ENCODE measurements at places on chromosomes 12 and 14.

DNA sequence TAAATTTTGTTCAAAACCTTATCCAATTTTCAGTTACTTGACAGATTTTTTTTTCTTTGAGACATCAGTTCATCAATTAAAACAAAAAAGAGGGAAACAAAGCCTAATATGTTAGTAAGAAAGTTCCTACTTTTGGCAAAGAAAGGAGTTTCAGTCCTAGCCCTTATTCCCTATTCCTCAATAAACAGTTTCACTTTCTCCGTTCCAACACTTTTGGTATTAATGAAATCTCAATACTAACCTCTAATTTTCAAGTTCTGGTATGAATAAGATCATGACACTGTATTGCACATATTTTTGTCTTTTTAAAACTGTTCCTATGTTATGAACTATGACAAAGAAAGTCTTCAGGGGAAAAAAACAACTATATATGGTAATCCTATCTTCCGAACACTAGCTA lies 48.4 kb downstream of the RPS6KA5 start:
- no peak for DNase-seq

- DNase-seq: no peak
Measured at GRCh38 chr12:13093191-13093847, 10.1 kb downstream of the GSG1 start.

- DNase-seq: no peak
Measured at GRCh38 chr12:1328391-1328790, 266.0 kb downstream of the FBXL14 start.

GRCh38 chr12:47385653-47386052 lies 305.9 kb upstream of the AMIGO2 start:
- DNase-seq: no peak

GRCh38 chr14:89973234-89973823 lies 17.6 kb downstream of the TDP1 start:
- DNase-seq: no peak

GRCh38 chr12:105850103-105850968 lies 288.4 kb downstream of the NUAK1 start:
- DNase-seq: no peak

GRCh38 chr14:32620303-32620702 lies 291.2 kb downstream of the AKAP6 start:
- no peak for DNase-seq

DNA sequence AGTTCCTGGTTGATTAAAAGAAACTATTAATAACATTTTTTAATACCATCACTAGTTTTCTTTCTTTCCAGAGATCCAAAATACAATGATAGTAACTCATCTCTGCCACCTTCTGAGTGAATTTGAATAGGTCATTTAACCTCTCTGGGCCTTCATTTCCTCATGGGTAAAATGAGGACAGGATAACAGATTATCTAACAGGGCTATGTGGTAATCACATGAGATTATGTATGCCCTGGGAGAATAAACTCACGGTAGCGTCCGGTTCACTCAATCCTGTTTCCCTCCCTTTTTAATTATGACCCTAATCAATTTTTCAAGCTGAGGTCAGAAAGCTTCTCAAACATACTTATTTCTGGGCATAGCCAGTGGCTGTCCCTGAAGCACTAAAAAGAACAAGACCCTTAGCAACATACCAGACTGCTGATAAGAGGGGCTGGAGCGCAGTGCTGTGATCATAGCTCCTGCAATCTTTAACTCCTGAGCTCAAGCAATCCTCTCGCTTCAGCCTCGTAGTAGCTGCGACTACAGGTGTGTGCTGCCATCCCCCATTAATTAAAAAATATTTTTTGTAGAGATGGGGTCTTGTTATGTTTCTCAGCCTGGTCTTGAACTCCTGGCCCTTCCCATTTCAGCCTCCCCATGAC lies 24.2 kb downstream of the ATXN2 start:
- DNase-seq: no peak

GRCh38 chr12:67382241-67382871 lies 113.2 kb downstream of the CAND1 start:
- DNase-seq: no peak

DNA sequence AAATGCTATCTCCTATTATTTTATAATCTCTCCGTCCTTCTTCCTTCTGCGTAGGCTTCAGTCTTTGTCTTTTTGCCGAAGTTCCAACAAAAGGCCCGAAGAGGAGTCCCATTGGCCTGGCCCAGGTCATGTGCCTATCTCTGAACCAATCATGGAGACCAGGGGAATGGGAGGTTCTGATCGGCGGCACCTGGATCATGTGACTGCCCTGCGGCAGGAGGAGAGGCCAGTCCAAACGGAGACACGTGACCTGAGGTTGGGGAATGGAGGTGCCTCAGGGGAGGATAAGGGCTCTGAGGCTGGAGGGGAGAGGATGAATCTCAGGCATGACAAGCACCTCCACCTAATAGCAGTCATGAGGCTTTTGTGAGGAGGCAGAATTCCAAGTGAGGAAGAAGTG lies 86.0 kb downstream of the AACS start:
- DNase-seq: no peak

- DNase-seq: no peak
Measured at GRCh38 chr12:47767216-47767724, 5.8 kb upstream of the SLC48A1 start.

- DNase-seq: no peak
Measured at GRCh38 chr12:3075315-3075714, 1.9 kb upstream of the TSPAN9 start.

- no peak for DNase-seq
Measured at GRCh38 chr12:127145241-127145928, 1121.6 kb upstream of the TMEM132C start.

- no peak for DNase-seq
Measured at GRCh38 chr12:116241157-116241759, 36.2 kb downstream of the MED13L start.

DNA sequence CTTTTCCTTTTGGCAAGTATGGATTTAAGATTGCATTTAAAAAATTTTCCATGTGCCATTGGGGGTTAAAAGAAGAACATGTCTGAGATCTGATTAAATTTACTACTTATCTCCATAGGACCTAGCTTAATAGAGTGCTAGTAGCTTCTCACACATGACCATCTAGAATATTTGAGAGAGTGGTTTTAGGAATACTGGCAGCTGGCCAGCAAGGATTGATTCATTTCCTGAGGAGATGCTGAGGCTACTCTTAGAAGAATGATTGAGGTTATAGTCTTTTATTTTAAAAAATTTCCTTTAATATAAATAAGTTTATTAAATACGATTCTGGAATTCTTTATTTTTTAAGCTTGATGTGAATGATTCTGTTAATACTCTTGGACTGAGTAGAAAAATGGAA lies 56.2 kb downstream of the MIPOL1 start:
- DNase-seq: no peak

DNA sequence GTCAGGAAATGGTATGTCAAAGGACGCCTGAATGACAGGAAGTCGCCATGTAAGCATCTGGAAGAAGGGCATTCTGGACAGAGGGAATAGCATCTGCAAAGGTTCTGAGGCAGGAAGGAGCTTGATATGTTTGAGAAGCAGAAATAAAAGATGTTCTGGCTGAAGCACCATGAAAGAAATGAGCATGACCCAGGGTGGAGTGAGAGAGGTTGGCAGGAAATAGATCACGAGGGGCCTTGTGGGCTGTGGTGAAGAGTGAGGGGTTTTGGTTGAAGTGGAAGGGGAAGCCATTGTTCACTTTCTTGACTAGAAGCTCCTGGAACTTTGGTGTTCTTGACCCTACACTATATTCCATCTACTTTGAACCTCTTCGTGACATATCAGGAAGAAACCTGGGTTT lies 99.4 kb upstream of the PARP11 start:
- no peak for DNase-seq

- no peak for DNase-seq
Measured at GRCh38 chr12:51992246-51992645, 14.5 kb upstream of the TAMALIN start.

- no peak for DNase-seq
Measured at GRCh38 chr12:78210894-78211302, 380.2 kb downstream of the NAV3 start.

DNA sequence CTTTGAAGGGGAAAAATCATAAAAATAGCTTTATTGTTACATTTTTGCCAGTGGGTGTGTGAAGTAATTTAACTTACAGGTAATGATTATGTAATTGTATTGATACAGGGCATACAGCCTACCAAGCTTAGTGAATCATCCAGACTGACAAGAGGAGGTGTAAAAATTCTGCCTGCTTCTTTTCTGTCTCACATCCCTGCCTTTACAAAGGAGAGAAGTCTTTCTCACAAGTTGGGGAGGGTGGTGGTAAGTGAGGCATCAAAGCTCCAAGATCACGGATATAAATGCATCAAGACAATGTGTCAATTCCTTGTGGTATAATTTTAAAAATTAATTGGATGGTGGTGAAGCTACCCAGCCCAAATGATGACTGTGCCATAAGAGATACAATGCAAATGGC lies 39.0 kb upstream of the G2E3 start:
- no peak for DNase-seq

GRCh38 chr14:82447586-82447985 lies 913.9 kb upstream of the SEL1L start:
- DNase-seq: no peak

- DNase-seq: no peak
Measured at GRCh38 chr12:69073035-69073434, 140.1 kb upstream of the CPM start.

DNA sequence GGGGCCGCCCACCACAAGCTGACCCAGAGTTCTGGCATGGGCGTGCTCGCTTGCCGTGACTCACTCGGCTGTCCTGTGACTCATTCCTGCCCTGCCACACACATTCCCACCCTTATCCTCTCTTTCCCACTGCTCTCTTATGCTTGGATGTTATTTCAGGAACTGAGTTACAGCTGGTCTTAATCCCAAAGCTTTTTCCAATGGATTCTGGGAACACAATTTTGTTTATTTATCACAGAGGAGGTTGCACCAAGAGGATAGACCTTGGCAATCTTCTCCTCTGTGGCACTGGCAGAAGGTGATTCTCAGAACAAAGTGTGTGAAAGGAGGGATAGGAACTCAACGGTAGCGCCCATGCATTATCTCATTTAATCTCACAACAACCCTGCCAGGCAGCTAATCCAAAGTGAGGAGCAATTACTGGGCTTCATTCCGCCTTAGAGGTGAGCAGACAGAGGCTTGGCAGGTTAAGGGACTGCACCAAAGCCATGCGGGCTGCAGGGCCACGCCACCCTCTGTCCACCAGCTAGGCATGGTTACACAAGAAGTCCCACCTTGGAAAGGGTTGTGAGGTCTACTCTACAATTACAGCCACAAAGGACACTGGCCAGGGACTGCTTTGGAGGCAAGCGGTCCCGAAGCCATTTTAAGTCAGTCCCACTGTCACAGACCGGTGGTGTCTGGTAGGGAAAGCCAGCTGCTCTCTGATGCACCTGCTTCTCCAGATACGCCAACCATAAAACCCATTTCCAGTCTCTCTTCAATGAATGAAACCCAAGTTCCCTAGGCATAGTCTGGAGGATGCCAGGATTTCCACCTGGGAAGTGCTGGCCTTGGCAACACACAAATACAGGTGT lies 32.9 kb downstream of the SYNE3 start:
- DNase-seq: no peak

GRCh38 chr14:77498984-77499527 lies 440 bp upstream of the ISM2 start:
- DNase-seq: no peak

DNA sequence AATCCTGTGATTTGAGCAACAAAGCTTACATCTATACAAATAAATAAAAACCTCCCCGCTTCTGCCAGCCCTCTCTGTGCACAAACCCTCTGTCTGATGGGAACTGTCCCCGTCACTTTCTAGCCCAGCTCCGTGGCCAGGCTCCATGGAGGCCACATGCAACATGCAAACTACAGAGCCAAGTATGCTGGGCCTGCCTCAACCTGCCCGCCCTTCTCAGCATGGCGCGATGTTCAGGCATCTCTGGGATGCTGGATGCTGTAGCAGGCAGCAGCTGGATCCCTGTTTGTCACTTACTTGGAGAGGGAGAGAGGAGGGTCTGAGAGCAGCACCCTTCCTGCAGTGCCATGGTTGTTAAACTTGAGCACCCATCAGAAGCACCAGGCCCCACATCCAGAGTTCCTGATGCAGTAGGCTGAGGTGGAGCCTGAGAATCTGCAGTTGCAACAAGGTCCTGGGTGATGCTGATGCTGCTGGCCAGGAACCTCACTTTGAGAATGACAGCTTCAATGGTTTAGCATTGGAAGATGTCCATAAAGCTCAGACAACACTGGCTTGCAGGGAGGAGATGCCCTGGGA lies 32.4 kb downstream of the CLMN start:
- DNase-seq: no peak

DNA sequence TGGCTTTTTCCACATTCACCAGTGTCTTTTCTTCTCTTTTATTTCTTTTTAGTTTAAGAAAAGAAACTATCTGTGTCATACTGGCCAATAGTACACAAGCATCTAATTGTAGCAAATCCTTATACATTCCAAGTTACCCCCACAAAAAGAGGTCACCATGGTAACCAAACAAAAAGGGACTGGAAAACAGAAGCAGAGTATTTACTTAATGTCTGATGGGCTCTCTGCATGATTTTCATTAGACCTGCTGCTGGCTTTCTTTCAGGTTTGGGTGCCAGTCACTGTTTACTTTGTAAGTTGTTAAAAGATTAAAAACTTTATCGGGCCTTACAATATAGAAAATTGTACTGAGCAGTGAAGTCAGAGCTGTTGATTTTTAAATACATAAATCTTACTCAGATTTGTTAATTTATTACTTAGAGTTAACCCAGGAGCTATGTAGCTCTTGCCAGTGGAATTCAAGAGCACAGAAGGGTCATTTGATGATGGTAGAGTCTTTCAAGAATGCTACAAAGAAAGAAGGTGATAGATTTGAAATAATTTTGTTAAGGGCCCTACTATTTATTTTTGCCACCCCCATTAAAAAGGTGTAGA lies 123.9 kb downstream of the BRMS1L start:
- no peak for DNase-seq

DNA sequence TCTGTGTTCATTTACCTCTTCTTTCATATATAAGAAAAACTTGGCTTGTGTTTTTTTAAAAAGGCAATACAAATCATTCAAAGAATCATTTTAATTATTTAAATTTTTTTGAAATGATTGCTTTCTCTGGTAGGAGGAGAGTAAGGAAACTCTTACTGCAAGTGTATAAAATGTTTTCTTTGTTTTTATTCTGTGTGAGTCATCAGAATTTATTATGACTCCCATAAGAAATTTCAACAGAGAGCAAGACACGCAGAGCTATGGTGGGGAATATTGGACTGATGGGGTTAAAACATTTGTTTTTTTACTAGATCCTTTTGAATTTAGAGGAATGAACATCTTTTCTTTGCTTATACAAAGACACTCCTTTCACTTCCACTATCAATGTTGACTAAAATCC lies 119.1 kb upstream of the ATXN7L3B start:
- DNase-seq: no peak

Data from esophagus squamous epithelium (tissue), 5 donors.